Left colon (tissue), 2 donors: ENCODE measurements at places on chromosomes 3 and 15. TPM values are rescaled to one million over a fixed set of nuclear protein-coding genes. Genes with fewer than 3 reads are reported as not detected.

DNA sequence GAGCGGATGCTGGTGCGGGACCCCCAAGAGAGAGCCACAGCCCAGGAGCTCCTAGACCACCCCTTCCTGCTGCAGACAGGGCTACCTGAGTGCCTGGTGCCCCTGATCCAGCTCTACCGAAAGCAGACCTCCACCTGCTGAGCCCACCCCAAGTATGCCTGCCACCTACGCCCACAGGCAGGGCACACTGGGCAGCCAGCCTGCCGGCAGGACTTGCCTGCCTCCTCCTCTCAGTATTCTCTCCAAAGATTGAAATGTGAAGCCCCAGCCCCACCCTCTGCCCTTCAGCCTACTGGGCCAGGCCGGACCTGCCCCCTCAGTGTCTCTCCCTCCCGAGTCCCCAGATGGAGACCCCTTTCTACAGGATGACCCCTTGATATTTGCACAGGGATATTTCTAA lies 6.9 kb downstream of the ANKRD63 start:
- no peak for DNase-seq

DNA sequence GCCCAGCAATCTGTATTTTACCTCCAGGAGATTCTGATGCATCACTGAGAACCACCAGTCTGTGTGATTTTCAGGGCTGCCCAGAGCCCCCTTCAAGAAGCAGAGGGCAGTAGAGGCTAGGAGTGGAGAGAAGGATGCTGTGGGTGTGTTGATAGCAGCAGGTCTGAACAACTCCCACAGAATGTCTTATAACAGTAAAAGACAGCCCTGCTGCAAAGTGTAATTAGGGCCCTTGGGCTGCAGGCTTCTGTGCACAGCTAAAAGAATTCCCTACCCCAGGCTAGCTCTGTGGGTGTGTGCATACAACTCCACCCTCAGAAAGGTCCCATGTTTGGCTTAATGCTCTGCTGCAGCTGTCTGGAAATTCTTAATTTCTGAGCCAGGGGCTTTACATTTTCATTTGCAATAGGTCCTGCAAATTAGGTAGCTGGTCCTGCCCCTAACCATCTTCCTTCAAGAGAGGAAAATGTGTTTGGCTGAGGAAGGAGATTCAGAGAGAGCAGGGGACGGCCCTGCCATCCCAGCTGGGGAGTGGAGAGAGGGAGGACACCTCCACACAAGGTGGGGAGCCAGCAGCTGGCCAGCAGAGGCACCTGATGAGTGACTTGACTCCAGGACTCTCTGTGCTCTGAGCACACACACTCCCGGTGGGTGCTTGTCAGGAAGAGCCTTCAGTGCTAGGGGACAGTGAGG lies 43.2 kb upstream of the RAB6B start:
- DNase-seq: no peak

- DNase-seq: no peak
Measured at GRCh38 chr15:37792351-37792750, 142.1 kb upstream of the TMCO5A start.

DNA sequence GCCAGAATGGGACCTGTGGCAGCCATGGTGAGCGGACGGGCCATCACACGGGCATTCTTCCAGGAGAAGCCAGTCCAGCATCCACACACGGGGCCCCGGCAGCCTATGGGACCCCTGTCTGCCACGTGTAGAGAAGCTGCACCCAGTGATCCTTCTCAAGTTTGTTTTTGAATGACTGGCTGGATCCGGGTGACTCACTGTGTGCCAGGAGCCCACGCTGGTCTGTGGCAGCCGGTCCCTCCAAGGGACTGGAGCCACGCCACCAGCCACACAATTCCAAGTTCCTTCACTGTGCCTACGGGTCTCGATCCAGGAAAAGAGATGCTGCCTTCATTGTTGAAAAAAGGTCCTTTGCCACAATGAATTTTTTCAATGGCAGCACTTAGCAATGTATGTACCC lies 58.1 kb downstream of the ATP10A start:
- DNase-seq: no peak

- no peak for DNase-seq
Measured at GRCh38 chr3:77303955-77304699, 264.2 kb downstream of the ROBO2 start.

DNA sequence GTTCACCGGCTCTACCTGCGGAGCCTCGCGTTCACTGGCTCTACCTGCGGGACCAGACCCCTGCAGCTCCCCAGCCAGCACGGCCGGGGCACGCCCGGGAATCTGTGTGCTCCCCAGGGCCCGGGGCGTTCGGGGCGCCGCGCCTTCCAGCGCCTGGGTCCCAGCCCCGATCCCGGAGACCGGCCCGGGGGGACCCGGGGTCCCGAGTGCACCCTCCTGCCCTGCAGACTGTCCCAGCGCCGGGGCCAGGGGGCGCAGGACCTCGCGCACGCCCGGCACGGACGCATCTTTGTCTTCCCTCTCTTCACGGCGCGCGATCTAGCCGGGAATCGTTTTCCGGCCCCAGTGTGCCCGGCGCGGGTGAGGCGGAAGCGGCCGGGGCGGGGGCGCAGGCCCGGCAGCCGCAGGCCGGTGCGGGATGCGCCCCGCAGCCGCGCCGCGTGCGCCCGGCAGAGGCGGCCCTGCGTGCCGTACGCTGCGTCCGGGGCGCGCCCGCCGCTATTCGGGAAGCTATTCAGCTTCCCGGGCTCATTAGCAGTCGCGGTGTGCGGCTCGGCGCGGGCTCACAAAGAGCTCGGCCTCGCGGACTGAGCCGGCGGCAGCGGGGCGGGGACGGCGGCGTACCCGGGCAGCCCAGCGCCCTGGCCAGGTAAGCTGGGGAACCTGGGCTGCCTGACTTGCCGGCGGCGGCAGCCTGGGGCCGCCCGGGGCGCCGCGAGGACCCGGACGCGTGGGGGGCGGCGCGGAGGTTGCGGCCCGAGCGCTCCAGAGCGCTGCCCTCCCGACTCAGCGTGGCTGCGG lies at the start of gene APBA2:
Gene APBA2, plus strand, starts transcription at position 345 of the 801 bp plus-strand sequence. CDS start 167,911 bp downstream, outside the sequence.
- peak; percentile 18 for DNase-seq

- no peak for DNase-seq
Measured at GRCh38 chr3:242602-243355, 46.2 kb downstream of the CHL1 start.

- no peak for DNase-seq
Measured at GRCh38 chr15:69518806-69519205, 66.2 kb downstream of the RPLP1 start.

DNA sequence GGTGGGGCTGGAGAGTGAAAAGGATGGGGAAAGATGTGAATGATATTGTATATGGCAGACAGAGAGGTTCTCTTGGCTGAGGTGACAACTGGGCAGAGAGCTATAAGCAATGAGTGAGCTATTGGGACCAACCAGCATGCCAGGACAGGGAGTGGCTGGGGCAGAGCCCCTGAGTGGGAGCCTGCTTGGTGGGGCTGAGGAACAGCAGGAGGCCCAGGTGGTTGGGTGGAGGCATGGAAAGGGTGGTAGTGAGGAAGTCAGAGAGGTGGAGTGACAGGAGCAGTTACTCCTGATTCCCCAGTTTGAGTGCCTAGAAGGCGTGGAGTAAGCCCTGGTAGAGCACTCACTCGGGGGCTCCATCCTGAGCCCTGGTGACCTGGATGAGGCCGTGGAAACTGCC lies 15.5 kb upstream of the TNFAIP8L3 start:
- no peak for DNase-seq

DNA sequence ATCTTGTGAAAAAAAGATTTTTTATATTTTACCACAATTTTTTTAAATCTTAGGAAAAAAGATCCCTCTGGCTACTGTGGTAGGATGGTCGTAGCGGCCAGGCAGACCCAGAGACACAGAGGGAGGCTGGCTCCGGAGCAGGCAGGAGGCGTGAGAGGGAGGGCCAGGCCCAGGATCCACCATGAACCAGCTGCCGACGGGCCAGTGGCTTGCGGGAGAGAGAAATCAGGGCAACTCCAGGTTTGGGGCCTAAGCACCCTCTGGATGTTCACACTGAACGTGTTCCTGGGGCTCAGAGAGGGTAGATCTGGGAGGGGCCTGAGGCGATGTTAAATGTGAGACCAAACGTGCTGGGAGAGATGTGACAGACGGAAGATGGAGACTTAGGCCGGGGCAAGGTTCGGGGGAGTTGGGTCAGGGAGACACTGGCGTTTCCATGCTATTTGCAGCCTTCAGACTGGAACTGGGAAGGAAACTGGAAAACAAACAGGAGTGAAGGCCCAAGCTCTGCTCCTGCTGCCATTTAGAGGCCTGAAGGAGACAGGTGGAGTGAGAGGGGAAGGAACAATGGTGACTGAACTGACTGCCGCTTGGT lies 1.6 kb upstream of the VILL start:
- no peak for DNase-seq

GRCh38 chr3:146557745-146558144 lies 13.3 kb upstream of the PLSCR1 start:
- no peak for DNase-seq

- no peak for DNase-seq
Measured at GRCh38 chr3:178277605-178278004, 258.6 kb upstream of the KCNMB2 start.

- no peak for DNase-seq
Measured at GRCh38 chr3:72485641-72486040, 362.6 kb downstream of the SHQ1 start.

DNA sequence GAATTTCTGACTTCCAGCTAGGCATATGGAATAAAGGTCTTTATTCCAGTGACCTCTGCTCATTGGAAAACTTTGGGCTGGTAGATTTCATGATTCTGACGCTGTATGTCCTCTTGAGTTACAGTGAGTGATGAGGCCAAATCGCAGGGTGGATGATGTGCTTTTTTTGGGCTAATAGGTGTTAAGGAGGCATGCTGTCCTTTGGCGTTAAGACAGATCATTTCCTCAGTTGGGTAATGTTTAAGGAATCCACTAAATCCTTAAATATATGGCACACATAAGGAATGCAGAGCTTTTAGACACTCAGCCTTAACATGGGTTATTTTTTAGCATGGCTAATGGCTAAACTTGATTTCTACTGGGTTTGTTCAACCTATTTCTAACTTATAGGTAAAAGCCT lies 87.9 kb downstream of the LPP start:
- DNase-seq: no peak

DNA sequence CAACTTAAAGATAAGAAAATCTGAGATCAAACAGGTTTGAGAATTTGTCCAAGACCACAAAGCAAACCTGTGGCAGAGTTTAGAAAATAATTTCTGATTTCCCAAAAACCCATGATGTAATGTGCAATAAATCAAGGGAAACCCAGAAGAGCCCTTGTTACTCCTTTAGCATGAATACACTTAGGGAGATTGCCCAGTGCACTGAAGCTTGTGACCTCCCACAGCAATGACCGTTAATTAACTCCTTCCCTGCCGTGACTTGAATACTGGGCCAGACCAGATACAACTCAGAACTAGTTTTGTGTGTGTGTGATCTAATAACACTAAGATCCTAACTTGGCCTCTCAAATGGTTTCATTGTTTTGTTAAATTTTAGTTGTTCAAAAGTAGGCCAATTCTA lies 2.5 kb downstream of the PRKAR2A start:
- no peak for DNase-seq

DNA sequence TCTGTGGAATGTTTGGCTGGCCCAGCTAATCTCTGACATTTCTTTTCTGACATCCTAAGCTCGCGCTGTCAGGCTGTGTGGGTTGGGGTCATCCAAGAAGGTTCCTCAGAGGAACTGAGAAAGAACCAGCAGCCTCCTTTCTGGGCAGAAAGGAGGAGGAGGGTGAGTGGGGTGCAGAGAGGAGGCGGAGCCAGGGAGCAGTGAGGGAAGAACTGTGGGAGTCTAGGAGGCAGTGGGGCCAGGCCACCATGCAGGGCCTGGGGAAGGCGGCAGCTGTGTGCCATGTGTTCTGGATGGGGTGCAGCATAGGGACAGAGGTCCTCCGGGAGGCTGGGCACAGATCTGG lies 5.3 kb downstream of the SEMA7A start:
- no peak for DNase-seq

- DNase-seq: no peak
Measured at GRCh38 chr15:94987085-94987484, 755.7 kb downstream of the MCTP2 start.

DNA sequence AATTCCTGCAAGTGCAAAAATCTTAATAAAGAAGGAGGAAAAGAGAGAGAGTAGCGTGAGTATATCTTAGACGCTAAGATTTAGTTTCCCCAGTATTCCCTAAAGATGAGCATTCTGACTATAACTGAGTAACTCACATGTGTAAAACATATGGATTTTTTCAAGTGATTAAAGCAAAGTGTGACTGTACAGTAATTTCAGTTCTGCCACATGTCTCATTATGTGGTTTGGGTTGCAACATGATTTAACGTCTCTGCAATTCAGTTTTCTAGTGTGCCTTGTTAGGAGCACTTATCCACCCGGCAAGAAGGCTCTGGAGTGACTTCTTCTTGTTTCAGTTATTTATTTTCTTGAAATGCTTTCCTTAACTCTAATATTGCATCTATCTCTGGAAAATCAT lies 514.1 kb downstream of the ROBO1 start:
- DNase-seq: no peak

DNA sequence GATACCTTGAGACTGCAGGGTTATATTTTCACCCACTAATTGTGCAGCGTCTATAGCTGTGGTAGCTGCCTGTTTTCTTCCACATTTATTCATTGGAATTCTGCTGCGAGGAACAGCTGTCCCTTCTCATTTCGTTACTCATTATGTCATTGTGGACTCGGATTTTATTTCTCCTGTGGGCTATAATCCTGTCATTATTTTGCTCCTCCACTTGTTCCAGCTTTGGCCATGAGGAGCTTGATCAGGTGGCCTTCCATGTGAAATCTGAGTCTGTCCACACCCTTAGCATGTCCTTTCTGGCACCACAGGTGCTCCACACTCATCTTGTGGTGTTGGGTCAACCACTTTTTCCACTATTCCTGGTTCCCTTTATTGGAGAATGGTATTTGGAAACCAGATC lies 14.8 kb downstream of the LYSMD4 start:
- DNase-seq: no peak

The HIGD1A gene
- total RNA-seq: 376 TPM

The C3orf70 gene
- 13.7 TPM for total RNA-seq

The FRMD4B gene
- total RNA-seq: 27.6 TPM

The LRRIQ4 gene
- not detected for total RNA-seq

The TMEM40 gene
- not detected for total RNA-seq

The CHRFAM7A gene
- total RNA-seq: 2.0 TPM

The APH1B gene
- total RNA-seq: 9.1 TPM

The GPR62 gene
- total RNA-seq: not detected

The DLL4 gene
- total RNA-seq: 14.0 TPM

The SCN11A gene
- 0.61 TPM for total RNA-seq

The TM4SF18 gene
- 0.95 TPM for total RNA-seq
